ENCODE measurements at places on chromosomes 1 and 21.

GRCh38 chr21:33733601-33734000, 91.3 kb downstream of the ITSN1 start:
- DNase-seq, result peak; percentile 50

- no peak for DNase-seq
Measured at GRCh38 chr1:81517987-81518386, 282.7 kb upstream of the ADGRL2 start.

GRCh38 chr1:169724168-169724567, 9.7 kb downstream of the SELE start:
- DNase-seq, result no peak

GRCh38 chr1:214331827-214332423, 51.0 kb downstream of the SMYD2 start:
- DNase-seq, result peak; percentile 61

- DNase-seq, result no peak
Measured at GRCh38 chr1:184536246-184536985, 149.6 kb downstream of the C1orf21 start.

- DNase-seq, result peak; percentile 39
Measured at GRCh38 chr1:155379631-155380090, 59.0 kb downstream of the RUSC1 start.
